ENCODE measurements at places on chromosomes 4 and X.
A peak's percentile ranks its signal among the peaks of the same experiment; 100 is the strongest.

DNA sequence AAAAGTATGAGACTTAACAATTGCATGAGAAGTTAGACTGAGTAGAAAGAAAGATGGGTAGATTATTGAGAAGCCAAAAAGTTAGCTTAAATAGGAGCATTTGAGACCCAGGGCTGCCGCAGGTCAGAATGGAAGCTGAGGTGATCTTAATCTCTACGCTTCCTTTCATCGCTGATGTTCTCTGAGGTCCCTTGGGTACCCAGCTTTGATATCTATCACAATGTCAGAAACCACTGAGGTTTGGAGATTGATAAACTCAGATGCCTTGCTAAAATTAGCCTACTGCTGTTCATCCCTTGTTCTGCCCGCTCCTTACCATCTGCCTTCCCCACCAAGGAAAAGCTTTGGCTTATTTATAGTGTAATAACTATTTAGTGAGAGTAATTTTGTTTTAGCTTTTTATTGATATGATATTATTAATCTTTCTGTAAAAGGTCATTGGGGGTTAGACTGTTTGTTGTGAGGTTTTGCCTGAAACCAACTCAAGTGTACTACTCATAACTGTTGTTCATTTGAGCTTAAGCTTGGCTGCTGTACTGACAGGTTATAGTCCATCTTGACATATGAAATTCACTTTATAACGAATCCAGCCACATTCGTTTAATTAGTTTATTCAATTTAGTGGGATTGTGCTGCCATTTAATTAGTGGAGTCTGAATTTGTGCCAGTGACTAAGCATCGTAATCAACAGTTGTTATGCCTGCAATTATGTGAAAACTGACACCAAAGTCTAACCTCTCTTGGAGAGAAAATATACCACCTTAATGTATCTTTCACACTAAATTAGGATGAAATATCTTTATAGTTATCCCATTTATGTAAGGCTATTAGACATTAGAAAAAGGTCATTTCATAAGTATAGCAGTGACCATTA lies 15.1 kb downstream of the MCUB start:
- DNase-seq, result peak; percentile 71

- DNase-seq, result peak; percentile 84
Measured at GRCh38 chr4:184383497-184384055, 90.8 kb downstream of the IRF2 start.

GRCh38 chrX:2643880-2644279 lies 47.2 kb upstream of the CD99 start:
- no peak for DNase-seq

- peak; percentile 87 for DNase-seq
Measured at GRCh38 chr4:38675146-38676121, 11.4 kb downstream of the KLF3 start.

DNA sequence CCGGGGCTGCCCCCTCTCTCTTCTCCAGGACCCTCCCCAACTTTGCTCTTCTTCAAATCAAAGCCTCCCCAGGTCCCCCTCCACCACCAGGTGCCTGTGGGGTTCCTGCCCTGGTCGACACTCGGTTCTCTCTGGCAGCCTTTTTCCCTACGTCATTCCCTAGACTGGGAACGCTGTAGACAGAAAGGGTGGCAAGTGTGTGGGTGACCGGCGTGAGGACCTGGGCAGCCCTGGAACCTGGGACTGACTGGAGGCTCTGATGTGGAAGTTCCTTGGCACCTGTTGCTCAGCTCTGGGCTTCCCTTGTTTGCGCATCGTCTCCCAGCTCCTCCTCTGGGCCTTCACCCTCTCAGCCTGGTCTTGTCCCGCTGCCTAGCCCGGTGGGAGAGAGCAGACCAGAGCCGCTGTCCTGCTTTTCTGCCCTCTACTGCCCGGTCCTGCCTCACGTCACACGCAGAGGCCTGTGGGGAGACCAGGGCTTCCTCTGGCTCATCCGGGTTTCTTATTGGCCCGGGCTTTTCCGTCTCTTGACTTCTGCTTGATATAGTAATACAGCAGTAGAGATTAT lies 1.3 kb downstream of the TACC3 start:
- DNase-seq, result peak; percentile 12

DNA sequence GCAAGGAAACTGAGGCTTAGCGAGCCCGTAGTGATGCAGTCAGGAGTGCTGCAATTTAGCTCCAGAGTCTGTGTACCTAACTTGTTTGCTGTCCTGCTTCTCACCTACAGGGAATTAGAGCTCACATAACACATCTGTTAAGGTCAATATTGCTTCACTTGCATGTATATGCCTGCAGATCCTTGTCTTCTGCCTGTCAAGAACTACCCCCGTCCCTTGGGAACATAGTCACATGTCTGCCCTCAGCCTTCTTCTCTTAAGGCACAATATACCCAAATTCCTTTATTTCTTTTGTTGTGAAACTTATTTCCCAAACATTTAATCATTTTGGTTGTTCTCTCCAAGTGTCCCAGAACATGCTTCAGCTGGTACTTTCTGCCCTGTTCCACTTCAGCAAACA lies 103.3 kb upstream of the LEF1 start:
- peak; percentile 19 for DNase-seq

All from myocyte (in vitro differentiated cells).